HS-5 (cell line): ENCODE measurements at places on chromosomes 13 and 19.
A peak's percentile ranks its signal among the peaks of the same experiment; 100 is the strongest.

GRCh38 chr19:42989851-42990250, 36.4 kb downstream of the PSG11 start:
- no peak for DNase-seq

DNA sequence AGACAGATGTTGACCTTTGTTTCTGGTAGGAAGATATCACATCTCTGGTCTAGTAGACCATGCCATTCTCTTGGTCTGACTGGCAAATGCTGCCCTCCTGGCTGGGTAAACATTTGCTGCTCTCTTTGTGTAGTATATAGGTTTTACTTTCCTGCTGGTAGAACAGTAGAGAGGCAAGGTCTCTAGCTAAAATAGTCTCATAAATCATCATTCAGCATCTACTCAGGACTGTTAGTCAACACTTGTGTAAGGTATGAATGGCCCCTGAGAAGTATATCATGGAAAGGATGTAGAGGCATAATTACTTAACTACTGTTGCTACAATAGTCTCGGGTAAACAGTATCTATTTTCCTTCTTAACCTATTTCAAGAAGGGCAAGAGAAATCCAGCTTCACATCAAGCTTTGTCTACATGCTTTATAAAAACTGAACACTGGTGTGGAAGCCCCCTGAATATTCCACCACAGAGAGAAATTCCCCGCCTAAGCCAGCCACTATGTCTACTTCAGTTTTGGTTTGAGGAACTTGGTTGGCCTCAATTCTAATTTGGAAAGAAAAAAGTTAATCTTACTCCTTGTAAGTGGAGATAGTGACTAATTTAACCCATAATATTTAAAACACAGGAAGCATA, 18.4 kb upstream of the MYCBP2 start:
- DNase-seq, result no peak

GRCh38 chr13:87884884-87885283, 213.7 kb downstream of the SLITRK5 start:
- no peak for DNase-seq

- no peak for DNase-seq
Observed at GRCh38 chr13:74978591-74978990, 503.4 kb downstream of the TBC1D4 start.

DNA sequence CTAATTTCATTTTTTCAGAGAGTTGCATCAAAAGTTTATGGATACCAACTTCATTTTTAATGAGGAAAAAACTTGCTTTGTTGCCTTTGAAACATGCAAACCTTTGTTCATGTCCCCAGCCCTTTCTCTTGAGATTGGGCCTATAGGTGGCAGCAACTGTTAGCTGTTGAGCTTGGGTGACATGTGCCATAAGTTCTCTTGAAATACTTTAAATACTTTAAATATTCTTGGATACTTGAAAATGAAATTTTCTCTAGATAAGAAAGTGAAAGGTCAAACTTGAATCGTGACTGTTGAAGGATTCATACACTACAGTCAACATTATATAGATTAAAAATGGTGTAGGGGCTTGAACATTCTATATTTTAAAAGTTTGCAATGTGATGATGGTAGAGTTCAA, 294.9 kb downstream of the NDFIP2 start:
- DNase-seq, result no peak

GRCh38 chr13:109385242-109385560, 401.2 kb downstream of the IRS2 start:
- DNase-seq, result no peak

- no peak for DNase-seq
Observed at GRCh38 chr13:49828453-49828852, 36.0 kb upstream of the KPNA3 start.

- no peak for DNase-seq
Observed at GRCh38 chr13:63110466-63110865, 1694.8 kb upstream of the PCDH20 start.

GRCh38 chr13:43293008-43293407, 269.6 kb downstream of the DNAJC15 start:
- DNase-seq, result no peak

DNA sequence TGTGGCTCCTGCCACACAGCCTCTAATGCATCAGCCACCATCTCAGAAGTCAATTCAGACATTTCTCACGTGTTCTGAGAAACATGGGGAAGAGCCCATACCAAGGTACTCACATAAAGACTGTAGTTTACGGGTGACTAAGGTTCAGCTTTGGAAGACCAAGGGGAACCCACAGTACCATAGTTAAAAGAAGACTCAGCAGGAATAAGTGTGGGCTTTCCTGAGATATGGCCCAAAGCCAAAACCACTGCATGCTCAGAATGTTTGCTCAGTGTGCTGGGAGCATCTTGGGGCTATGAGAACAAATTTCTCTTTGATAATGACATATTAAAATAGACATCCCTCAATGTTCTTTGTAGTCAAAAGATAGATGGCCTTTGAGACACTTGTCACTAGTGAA, 283.8 kb downstream of the DCT start:
- peak; percentile 59 for DNase-seq

- DNase-seq, result peak; percentile 65
Observed at GRCh38 chr19:4722671-4723594, 709 bp downstream of the DPP9 start.

GRCh38 chr13:43865892-43866291, 13.6 kb downstream of the CCDC122 start:
- no peak for DNase-seq

DNA sequence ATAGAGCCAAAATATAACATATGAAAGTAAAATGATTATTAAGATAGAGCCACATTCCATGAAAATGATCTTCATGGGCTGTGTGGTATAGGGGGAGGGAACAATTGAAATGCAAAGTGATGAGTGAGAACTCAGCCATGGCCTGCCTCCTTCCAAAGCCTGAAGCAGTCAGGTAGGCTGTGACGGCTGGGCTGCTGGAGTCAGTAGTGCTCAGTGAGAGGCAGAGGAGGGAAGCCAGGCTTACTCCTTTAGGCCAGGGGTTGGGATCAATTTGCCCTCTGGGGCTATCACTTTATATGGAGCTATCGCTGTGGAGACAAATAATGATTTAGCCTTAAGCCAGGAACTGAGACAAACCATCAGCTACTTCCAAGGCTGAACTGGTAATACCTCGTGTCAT, 654.9 kb downstream of the FGF9 start:
- DNase-seq, result no peak

GRCh38 chr13:76967031-76967430, 18.7 kb downstream of the ACOD1 start:
- no peak for DNase-seq

GRCh38 chr19:10748927-10749434, 31.1 kb downstream of the DNM2 start:
- no peak for DNase-seq
